ENCODE measurements at places on chromosomes 2 and 18.

DNA sequence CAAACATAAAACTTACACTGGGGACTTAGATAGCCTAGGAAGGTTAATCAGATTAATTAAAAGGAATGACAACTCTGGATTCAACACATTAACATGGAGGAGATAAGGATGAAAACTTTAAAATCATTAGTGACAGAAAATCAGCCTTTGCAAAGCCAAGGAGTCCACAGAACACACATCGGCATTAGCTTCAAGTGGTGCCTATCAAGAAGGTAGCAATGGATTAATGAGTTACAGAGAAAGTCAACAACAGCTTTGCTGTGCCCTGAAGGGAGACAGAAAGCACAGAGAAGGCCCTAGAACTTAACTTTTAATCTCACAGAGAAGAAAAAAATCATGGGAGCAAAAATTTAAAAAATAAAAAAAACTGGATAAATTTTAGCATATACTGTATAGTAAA is 88.6 kb downstream of the KCNH7 start:
- DNase-seq = no peak

DNA sequence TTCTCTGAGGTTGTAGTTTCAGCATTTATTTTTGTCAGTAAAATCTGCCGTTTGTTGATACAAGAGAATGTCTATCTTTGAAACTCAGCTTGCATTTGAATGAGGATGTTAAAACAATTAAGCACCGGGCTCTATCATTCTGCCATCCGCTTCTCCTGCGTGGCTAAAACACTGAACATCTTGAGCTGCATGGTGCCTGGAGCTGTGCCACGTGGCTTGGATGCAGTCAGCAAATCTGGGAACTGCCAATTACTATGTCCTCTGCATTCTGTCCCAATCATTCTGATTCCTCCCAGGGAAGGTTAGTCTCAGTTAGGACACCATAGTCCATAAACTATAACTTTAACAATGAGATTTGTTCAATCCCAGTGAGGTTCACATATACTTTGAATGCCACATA is 598.4 kb downstream of the FBXO15 start:
- DNase-seq = no peak

GRCh38 chr2:207219081-207219630 is 53.4 kb upstream of the KLF7 start:
- DNase-seq = no peak

DNA sequence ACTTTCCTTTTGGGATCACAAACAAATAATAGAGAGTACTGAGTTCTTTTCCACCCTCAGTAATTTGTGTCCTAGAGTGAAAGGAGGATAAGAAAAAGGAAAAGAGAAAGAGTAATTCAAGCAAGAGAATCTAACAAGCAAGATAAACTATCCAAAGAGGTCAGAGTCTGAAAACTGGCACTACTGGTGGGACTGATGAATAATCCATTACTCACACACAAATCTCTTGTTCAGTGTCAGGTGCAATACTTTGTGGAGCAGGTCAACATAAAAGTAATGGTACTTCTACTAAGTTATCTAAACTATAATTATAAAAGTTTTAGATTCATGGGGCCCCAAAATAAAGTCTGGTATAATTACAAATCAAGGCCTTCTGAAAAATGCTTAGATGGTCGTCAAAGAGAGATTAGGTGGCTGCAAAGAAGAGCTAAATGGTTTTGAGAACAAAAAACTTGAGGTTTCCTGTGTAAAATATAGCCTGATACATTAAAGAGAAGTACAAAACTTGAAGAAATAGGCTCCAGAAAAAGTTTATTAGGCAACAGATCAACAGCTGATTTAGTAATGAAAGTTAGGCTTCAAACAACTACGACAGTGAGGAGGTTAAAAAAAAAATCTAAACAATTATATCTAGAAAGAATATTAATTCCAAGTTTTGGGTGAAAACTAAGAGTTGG is 109.4 kb downstream of the BAZ2B start:
- DNase-seq = no peak

- no peak for DNase-seq
These were observed 19.4 kb downstream of the INHBB start for GRCh38 chr2:120365236-120365793.

GRCh38 chr2:231617059-231617926 is 24.6 kb downstream of the TEX44 start:
- no peak for DNase-seq

DNA sequence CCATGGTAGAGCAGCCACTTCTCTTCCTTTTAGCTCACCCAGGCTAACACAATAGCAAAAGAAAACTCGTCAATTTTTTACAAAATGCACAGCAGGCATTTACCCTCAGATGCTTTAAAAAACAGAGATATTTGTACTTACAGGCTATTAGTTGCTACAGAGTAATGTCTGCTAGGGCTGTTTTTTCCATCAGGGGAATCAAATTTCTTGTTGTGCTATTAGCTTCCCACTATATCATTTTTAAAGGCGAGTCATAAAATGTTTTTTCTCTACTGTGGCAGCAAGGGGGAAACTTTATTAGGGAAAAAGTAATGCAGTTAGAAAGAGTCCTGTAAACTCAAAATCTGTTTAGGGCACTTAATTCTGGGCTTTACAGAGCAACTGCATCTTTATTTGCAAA is 277.9 kb upstream of the THSD7B start:
- DNase-seq = no peak

DNA sequence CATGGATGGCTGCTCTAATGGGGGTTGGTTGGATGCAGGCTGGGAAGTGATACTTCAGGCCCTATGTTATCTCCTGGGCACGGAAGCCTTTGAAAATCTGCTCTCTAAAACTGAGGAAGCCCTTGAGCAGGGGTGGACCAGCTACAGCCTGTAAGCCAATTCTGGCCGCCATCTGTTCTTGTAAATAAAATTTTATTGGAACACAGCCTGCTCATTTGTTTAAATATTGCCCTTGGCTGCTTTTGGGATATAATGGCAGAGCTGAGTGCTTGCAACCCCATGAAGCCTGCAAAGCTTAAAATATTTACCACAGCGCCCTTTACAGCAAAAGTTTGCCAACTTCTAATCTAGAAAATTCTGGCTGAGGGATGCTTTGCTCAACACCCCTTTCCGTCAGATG is 11.9 kb upstream of the IGFBP2 start:
- no peak for DNase-seq

DNA sequence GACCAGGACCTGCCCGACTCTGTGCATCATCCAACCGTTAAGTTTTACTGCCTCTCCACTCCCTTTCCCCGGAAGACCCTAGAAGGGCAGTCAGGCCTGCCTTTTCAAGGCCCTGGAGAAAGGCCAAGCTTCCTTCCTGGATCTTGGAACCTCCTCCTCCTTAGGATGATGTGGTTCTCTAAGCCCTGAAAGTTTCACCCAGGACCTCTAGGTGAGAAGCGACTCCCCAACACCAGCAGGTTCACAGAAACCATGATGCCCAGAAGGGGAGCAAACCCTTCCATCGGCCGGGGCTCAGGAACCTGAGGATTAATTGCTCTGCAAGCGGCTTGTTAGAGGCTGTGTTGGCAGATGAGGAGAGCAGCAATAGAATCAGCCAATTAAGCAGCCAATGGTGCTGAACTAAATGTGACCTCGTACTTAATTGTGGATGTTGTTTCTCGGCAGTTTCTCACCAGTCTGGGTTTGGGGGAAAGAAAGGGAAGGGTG is 94.2 kb upstream of the FZD7 start:
- no peak for DNase-seq

DNA sequence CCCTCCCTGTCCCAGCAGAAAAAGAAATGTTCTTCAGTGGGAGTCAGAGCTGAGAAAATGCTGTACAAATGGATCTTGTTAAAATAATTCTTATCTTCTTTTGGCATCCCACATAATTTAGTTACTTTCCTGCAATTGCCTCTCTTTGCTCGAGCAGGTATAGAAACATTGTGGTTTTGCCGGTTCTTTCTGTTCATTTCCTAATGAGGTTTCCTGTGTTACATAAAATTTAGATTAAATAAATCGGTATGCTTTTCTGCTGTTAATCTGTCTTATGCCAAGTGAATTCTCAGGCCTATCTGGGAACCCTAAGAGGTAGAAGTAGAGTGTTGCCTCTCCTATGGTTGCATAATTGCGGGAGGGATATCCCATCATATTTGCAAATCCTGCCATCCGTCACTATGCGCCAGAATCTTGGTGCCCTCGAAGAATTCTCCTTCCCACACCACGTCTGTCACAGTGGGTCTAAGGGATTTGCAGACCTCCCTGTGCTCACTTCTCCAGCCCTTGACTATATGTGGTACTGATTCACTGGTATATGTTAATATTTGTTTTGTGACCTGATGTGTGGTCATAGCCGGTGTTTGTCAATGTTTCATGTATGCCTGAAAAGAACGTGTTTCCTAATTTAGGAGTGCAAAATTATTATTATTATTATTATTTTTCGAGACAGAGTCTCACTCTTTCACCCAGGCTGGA is 12.2 kb upstream of the HDAC4 start:
- DNase-seq = no peak

GRCh38 chr2:26559556-26559955 is 81.6 kb downstream of the CIB4 start:
- DNase-seq = peak; percentile 19

- DNase-seq = no peak
These were observed 166.8 kb upstream of the RAB6C start for GRCh38 chr2:129812654-129813053.

- no peak for DNase-seq
These were observed 206.7 kb upstream of the RBBP8 start for GRCh38 chr18:22726469-22726868.

- no peak for DNase-seq
These were observed 104.3 kb downstream of the PLB1 start for GRCh38 chr2:28600181-28600580.

GRCh38 chr2:183532514-183532913 is 408.3 kb downstream of the NUP35 start:
- DNase-seq = no peak

GRCh38 chr18:25727281-25727985 is 363.0 kb downstream of the SS18 start:
- no peak for DNase-seq

DNA sequence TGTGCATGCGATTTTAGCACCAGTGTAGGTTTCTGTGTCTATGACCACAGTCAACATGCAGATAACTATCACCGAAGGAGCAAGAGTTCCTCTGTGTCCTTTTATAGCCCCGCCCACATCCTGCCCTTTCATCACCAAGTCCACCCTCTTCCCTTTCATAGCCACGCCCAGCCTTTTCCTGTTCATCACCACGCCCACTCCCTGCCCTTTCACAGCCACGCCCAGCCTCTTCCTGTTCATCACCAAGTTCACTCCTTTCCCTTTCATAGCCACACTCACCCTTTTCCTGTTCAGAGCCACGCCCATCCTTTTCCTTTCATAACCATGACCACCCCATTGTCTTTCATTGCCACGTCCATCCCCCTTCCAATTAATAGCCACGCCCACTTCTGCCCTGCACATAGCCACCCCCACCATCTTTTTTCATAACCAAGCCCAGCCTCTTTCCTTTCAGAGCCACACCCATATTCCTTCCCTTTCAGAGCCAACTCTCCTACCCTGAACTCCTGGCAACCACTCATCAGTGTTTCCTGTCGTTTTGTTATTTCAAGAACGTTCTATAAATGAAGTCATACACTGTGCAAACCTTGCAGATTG is 273.9 kb downstream of the MYT1L start:
- peak; percentile 74 for DNase-seq

DNA sequence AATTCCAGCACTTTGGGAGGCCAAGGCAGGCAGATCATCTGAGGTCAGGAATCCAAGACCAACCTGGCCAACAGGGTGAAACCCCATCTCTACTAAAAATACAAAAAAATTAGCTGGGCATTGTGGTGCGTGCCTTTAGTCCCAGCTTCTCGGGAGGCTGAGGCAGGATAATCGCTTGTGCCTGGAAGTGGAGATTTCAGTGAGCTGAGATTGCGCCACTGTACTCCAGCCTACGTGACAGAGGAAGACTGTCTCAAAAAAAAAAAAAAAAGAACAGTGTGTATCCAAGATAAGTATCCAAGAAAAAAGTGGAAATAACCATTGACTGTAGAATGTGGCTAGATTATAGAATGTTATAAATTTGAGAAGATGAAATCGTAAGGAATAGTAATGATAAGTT is 142.1 kb downstream of the FAM124B start:
- DNase-seq = no peak
